Brain pericyte (primary cell): ENCODE measurements at places on chromosomes 3 and 15.

GRCh38 chr15:43277901-43278300 is 11.2 kb upstream of the TGM5 start:
- no peak for DNase-seq

GRCh38 chr3:3504686-3505085 is 294.5 kb upstream of the LRRN1 start:
- no peak for DNase-seq

GRCh38 chr3:23111797-23112196 is 91.3 kb upstream of the UBE2E2 start:
- no peak for DNase-seq

- no peak for DNase-seq
Observed at GRCh38 chr3:144010371-144010770, 38.7 kb downstream of the DIPK2A start.

DNA sequence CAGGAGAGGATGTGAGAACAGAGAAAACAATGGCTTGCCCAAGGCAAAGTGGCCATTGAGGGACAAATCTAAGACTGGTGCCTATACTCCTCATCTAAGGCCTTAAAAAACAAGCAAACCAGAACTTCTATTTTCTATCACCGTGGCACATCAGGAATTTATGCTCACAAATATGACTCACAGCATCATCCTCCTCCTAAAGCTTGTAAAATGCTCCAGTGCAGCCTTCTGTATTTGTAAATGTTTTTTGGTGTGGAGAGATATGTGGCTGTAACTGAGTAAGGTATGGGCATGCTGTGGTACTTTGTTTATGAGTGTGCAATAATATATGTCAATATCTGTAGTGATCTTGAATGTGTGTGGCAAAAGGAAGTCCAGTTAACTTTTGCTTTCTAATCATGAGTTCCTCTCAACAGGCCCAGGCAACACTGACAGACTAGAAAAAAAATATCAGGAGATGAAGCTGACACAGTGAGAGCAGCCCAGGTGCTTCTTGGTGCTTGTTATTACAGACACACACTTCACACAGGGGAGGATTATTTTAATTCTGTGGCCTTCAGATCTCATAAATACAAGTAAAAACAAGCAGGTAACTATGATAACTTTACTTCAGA is 60.3 kb downstream of the CTNNB1 start:
- DNase-seq, result no peak

DNA sequence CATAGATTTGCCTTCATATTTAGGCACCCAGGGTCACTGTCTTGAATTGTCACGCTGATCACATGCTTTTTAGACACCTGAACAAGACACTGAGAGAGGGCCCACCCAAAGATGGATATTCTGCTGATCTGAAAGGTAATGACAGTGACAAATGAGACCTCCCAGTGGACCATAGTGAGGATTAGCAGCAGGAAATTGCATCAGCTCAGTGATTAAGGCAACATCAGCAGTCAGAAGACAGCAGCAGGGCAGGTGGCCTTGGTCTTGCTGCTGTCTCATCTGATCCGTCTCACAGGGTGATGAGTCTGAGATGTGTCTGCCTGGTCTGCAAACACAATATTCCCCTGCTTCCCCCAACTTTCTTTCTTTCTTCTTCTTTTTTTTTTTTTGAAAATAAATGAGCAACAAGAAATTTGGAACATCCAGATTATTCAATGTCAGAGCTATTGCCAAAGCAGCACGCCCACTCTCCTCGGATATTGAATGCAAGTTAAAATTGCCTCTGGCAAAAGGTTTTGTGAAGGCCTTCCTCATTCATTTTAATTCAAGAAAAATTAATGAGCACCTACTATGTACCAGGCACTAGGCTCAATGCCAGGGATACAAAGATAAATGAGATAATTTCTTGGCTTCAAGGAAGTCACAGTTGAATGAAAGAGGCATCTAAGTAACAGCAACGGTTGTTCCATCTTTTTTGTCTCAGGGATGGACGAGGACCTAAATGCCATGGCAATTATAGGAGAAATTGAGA is 14.1 kb downstream of the OTOL1 start:
- DNase-seq, result no peak

- DNase-seq, result no peak
Observed at GRCh38 chr3:52292247-52293065, 4.8 kb downstream of the GLYCTK start.

- no peak for DNase-seq
Observed at GRCh38 chr15:99054025-99054387, 46.4 kb upstream of the PGPEP1L start.

- DNase-seq, result no peak
Observed at GRCh38 chr3:114571363-114571762, 277.5 kb downstream of the TIGIT start.

- no peak for DNase-seq
Observed at GRCh38 chr15:100083572-100083971, 258.2 kb downstream of the ADAMTS17 start.

- no peak for DNase-seq
Observed at GRCh38 chr3:123414973-123415775, 33.7 kb downstream of the ADCY5 start.

GRCh38 chr3:107578523-107578922 is 55.8 kb downstream of the BBX start:
- no peak for DNase-seq

GRCh38 chr3:72829701-72830100 is 18.5 kb downstream of the SHQ1 start:
- DNase-seq, result no peak

DNA sequence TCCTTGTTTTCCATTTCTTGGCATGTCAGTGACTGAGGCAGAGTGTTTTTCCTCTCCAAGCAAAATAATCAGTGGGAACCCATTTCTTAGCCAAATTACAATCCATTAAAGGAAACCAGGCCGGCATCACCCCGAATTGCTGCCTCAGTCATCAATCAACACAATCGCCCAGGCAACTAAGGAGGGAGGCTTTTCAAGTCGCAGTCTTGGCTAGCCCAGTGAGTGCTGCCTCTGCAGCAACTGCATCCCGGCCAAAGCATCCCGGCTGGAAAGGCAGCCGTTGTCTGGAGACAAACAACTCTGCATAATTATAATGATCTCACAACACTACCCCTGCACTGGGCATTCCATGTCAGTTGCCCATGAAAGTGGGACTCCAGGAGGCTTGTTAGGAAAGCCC is 213.5 kb upstream of the PRICKLE2 start:
- no peak for DNase-seq

DNA sequence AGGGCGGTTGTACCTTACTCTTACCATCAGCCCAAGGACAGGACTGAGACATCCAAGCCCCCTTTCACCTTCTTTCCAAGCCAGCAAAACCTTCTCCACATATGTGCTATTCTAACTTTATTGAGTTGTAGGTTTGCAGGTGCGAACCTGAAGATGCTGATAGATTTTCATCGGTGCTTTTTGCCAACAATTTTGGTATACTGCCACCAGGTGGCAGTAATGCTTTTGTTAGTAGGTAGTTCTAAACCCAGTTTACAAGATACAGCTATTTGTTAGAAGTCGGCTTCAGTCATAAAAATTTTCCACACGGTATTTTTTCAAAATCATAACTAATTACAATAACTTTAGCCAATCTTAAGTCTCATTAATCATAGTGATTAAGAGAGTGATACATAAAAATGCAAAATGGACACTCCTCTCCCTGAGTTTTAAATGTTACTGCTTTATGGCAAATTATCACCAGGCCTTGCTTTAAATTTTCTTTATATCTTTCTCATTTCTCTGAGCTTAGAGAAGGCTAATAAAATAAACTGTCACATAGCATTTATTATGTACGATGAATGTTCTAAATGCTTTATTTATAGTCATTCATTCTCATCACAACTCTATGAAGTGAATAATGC is 636 bp downstream of the TBC1D21 start:
- DNase-seq, result peak; percentile 22

- DNase-seq, result no peak
Observed at GRCh38 chr3:45165497-45166283, 19.5 kb upstream of the CDCP1 start.

DNA sequence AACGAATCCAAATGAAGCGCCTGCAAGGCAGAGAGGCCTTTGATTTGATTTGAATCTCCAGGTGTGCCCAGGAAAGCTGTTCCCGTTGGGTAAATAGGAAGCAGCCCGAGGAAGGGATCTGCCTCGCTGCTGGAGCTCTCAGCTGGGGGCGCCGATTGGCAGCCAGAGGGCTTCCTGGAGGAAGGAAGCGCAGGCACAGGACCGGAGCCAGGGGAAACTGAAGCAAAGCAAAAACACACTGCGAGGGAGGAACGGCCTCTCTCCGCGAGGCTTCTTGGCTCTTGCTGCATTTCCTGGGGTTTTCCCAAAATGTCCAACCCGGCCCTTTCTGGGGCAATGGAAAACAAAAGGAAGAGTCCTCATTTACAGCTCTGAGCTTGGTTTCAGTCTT is 80.3 kb downstream of the TMEM266 start:
- no peak for DNase-seq

DNA sequence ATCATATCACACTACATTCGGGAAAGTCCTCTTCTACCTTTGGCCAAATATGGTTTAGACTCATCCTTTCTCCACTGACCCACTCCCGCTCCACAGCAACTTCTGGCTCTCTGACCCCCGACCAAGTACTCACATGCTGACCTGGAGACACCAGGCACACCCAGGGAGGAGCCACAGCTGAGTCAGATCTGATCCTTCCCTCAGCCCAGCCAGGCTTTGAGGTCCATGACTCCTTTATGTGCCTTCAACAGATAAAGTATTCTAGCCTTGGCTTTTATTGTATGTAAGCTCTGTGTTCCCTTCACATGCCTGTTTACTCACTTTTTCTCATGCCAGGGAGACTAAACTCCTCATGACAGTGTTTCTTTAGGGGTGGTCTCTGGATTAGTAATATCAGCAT is 166.9 kb upstream of the UMPS start:
- DNase-seq, result no peak

- DNase-seq, result no peak
Observed at GRCh38 chr15:77074350-77074749, 3.4 kb upstream of the TSPAN3 start.

- no peak for DNase-seq
Observed at GRCh38 chr3:188826574-188826973, 345.2 kb upstream of the TPRG1 start.

DNA sequence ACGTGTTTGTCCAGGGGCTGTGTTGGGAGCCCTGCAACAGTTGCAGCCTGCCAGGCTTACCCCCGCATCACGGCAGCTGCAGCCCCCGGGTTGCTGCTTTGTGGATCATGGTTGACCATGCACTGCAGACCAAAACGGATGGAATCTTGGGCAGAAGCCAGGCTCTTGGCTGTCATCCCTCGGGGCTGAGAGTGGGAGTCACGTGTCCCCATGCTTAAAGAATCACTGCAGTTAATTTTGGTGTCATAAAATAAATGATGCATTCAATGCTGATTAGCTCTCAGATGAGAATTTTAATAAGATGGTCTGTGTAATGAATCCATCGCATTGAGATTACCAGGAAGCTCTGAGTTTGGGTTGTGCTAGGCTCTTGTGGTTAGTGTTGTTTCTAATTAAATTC is 115.6 kb downstream of the CHDH start:
- DNase-seq, result no peak

DNA sequence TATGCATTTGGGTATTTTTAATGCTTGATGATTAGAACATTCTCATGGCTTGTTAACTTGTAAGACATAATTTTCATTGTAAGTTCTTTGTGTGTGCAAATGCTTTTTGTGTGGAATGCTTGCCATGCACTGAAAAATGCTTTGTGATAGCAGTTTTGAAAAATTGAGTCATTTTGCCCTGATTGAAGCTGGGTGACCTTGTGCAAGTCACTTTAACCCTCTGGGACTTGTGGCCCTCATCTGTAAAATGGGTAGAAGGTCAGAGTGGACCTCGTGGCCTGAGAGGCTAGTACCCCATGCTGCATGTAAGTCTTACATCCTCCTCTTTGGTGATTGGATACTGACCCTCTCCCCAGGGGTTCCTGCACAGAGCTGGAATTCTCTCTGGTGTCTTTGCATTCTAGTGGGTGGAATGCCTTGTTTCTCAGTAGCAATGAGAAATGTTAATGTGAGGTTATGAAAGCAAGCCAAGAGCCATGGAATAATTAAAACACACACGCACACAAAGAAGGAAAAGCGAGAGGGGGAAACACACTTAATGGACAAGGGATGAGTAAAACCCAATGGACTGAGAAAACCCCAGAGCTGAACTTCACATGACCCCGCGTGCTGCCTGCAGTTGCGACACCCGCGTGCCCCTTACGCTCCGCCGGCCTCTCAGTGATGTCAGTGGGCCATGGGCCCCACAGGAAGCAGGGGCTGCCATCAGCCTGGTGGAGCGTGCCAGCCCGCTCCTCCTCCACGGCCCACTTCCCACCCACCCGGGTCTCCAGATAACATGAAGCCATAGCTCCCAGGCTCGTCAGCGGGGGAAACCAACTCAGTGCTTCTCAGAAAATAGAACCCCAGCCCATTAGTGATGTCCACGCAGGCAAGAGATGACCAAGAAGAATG is 44.0 kb downstream of the SMAD3 start:
- peak; percentile 85 for DNase-seq

DNA sequence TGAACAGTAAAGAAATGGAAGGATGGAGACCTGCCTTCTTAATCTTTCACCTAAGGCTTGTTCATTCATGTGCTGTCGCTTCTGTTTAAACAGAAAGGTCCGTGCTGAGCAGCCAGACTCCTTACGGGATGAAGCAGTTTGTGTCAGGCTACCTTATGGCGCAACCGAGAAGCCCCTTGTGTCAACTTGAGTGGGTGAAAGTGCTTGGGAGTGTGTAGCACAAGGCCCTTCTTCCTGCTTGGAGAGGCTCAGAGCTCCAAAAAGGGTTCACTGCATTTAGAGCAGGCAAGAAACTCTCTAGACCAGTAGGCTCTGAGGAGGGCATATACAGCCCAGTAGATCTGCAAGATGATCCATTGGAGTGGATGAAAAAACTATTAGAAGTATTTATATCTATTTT is 16.0 kb downstream of the CAPN3 start:
- no peak for DNase-seq

GRCh38 chr3:129022114-129023007 is 21.3 kb downstream of the EFCC1 start:
- no peak for DNase-seq

- no peak for DNase-seq
Observed at GRCh38 chr15:27244047-27244446, 273.1 kb downstream of the GABRG3 start.

- DNase-seq, result no peak
Observed at GRCh38 chr3:45143673-45144671, 2.2 kb downstream of the CDCP1 start.

DNA sequence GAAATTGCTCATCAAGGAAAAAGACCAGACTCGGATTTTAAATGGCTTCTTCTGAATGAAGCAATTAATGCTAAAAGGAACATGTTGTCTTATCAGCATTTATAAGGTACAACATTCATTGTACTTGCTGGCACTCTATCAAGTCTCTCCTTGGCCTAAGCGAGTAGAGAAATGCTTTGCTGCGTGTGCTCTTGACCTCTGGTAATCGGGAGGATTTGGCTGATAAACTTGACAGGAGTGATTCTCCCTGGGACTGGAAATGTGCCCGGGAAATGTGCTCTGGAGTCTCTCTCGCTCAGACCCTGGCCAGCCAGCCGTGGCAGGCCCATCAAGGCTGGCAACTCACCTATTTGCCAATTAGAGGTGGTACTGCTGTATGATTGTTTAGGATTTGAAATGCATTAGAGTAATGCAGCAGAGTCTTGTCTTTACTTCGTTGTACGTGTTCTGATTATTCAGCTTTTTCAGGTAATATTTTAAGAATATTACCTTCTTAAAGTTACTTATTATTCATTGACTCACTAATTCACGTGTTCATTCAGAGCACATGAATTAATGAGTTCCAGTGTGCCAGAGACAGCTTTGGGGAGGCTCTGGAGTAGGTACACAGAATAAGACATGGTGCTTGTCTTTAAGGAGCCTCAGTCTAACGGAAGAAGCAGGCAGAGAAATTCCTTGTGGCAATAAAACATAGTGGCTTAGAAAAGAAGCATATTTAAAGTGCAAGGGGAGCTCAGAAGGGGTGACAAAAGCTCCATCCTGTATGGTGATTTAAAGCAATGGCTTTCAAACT is 48.0 kb upstream of the TPRG1 start:
- no peak for DNase-seq
